SHP77 treated with DMSO at 0.1 percent for 48 hours (cell line): ENCODE measurements at places on chromosomes 5 and 9.

GRCh38 chr5:148626986-148627385 lies 27.3 kb downstream of the HTR4 start:
- DNase-seq: no peak

DNA sequence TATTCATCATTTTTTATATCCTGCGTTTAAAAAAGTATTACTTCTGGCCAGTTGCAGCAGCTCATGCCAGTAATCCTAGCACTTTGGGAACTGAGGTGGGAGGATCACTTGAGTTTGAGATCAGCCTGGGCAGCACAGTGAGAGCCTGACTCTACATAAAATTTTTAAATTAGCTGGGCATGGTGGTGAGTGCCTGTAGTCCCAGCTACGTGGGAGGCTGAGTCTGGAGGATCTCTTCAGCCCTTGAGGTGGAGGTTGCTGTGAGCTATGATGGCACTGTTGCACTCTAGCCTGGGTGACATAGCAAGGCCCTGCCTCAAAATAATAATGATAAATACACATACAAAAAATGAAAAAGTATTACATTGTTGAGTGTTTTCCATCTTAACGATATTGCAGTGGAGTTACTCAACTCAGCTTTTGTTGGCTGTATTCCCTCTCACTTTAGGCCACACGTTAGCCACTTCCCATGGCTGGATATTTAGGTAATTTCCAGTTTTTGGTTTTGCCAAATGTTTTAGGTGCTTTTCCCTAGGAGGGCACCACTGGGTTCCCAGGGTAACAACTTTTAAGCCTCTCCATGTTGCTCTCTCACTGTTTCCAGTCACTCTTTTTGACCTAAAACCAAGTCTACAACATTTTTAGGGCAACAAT lies 20.6 kb downstream of the SHB start:
- DNase-seq: no peak

GRCh38 chr9:107024193-107024592 lies 161.2 kb downstream of the ZNF462 start:
- DNase-seq: no peak

DNA sequence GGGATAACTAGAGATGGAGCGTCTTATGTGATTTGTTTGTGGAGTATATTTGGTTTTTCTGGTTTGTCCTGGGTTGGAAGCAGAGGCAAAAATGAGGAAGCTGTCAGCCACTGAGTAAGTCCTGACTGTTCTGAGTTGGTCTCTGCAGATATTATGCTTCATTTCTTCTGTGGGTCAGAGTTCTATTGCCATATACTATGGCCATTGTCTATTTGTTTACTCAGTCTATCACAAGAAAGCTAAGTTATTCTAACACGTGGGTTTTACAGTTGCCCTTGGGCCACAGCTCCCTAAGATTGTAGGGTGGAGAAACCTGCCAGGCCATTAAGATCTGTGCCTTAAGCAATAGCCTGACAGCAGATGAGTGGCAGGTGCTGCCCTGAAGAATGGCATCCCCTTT lies 3.0 kb upstream of the CTSV start:
- DNase-seq: no peak

DNA sequence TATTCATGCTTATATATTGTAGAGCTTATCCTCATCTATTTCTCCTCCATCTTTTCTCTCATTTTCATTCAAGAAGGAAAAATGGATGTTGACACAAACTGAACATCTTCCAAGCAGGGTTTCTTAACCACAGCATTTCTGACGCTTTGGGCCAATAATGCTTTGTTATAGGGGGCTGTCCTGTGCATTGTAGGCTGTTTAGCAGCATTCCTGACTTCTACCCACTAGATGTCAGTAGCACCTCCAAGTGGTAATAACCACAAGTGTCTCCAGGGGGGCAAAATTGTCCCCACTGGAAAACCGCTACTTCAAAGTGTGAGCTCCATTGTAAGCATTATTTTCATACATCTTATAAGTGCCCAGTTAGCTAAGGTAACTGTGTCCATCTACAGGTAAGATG lies 2.6 kb upstream of the TXNDC8 start:
- DNase-seq: no peak

DNA sequence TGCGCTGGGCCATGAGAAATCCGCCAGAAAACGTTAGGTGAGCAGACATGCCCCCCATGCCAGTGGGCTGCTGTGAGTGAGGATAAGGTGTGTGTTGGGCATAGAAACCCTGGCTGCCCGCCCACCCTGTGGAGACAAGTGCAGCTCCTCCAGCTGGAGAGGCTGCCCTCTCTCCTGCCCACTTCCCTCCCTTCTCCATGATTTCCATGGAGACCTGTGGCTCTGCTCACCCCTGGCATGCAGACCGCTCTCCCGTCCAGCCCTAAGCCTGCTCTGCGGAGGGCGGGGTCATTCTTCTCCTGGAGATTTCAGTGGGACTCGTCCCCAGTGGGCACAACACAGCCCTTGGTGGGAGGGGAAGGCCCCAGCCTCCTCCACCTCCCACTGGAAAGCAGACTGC lies 133.0 kb upstream of the FAM120A start:
- no peak for DNase-seq

DNA sequence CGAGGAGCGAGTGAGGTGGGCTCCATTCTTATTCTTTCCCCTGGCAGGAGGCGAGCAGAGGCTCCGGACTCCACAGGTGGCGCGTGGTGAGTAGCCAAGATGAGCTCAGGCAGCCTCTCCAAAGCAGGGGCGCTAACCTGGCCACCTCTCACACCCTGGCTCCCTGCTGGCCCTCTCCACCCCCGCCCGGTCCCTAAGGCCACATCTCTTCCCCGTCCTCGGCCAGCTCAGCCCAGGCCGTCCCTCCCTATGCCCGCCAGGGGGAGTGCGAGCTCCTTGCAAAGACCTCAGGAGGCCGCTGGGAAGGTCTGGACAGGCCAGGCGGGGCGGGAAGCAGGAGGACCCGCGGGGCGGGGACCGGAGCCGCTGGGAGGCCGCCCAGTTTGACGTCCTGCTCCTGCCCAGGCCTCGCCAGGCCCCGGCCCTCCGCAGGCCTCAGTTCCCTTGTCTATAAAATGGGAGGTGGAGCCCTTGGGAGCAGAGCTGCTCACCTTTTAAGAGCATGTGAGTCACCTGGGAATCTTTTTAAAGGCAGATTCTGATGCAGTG lies 46.3 kb upstream of the GGTA1 start:
- peak; percentile 48 for DNase-seq

DNA sequence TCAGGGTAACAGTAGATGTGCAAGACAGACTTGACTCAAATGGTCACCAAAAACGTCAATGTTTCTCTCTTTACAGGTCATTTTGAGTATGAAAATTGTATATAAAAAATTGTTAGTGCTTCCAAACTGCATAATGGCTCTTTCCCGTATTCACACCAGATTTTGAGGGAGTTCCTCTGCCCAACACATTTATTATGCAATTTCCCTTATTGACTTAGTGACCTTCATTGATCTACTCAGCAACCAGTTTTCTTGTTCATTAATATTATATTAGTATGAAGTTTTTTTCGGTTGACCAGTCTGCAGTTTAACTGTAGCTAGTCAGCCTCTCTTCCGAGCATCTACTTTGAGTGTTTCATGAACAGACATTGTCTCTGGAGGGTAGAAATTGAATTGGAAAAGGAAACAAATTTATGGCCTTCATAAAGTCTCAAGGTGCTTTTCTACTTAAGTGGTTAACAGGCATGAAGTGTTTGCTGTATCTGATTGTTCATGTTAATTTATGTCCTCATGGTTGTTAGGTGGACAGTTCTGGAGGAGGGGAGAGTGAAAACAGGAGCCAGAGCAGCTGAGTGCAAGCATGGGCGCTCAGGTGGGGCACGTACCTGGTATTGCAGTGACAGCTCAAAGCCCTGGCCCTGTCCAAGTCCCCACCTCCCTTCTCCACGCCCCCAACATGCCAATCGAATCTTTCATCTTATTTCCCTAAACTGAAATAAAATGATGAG lies 240.2 kb downstream of the RFK start:
- DNase-seq: no peak

DNA sequence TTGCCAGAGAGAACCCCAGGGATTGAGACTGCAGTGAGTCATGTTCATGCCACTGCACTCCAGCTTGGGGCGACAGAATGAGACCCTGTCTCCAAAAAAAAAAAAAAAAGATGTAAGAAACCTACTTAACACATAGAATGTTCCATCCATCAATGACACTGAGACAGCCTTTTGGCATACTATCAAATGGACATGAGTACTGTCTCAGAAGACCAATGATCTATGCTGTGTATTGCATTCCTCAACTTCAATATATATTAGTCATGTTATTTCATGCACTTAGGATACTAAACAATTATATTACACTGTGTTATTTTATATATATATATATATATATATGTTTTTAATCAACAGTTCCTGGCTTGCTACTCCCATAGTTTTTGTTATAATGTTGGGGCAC lies 57.1 kb upstream of the ANKH start:
- DNase-seq: no peak

- DNase-seq: no peak
Observed at GRCh38 chr9:130498918-130499698, 54.3 kb downstream of the ASS1 start.

DNA sequence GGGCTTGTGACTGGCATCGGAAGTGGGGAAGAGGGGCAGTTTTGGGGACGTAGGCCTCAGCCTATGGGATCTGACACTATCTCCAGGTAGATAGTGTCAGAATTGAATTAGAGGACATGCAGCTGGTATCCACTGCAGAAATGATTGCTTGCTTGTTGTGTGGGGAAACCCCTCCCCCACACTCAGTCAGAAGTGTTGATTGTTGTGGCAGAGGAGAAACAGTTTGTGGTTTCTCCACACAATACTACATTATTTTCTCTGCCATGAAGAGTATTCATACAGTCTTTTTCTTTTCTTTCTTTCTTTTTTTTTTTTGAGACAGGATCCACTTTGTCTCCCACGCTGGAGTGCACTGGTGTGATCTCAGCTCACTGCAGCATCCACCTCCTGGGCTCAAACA lies 113.9 kb downstream of the ARRDC3 start:
- DNase-seq: no peak

- DNase-seq: no peak
Observed at GRCh38 chr9:98380065-98380681, 124.7 kb upstream of the TBC1D2 start.

DNA sequence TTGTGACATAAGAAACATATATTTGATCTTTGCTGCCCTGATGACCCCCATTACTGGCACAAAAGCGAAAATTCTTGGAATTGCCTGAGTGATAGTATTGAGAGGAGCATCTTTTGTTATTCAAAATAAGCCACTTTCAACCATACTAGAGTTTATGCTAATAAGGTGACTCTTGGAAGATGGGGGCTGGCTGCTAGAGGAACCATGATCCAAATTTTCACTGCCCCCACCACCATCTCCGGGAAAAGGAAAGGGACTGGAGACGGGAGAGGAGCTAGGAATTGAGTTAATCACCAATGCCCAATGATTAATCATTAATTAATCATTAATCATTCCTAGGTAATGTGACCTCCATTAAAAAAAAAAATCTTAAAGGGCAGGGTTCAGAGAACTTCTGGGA lies 25.6 kb downstream of the FBXW11 start:
- DNase-seq: no peak

GRCh38 chr5:90477621-90478215 lies 3.1 kb downstream of the POLR3G start:
- DNase-seq: no peak

- DNase-seq: no peak
Observed at GRCh38 chr5:335740-336038, 14.2 kb downstream of the AHRR start.

GRCh38 chr9:131500377-131500776 lies 2.3 kb upstream of the POMT1 start:
- no peak for DNase-seq

GRCh38 chr9:128065907-128066712 lies 1.0 kb downstream of the NAIF1 start:
- DNase-seq: no peak

DNA sequence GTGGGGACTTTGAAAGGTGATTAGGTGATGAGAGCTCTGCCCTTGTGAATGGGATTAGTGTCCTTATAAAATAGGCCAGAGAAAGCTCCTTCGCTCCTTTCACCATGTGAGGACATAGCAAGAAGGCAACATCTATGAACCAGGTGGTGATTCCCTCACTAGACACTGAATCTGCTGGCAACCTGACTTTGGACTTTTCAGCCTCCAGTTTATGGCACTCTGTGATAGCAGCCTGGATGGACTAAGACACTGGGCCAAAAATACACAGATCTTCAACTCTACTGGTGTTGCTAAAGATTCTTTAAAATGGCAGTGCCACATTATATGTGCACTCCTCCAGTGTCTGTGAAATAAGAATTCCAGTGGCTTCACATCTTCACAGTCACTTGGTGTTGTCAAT lies 41.2 kb upstream of the COL15A1 start:
- no peak for DNase-seq

DNA sequence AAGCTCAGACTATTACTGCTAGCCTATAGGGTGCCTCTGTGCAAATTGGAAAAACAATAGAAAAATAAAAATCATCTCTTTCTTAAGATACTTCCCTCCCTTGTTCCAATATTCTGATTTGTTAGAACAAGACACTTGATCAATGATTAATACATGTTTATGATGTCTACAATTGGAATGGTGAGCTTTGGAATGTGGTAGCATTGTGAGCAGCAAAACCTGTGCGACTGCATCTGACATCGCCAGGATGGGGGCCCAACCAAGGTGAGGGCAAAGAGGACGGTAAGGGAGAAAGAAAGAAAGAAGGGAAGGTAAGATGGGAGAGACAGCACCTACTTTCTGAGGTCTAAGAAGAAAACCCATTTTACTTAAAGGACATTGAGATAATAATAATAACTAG lies 183.0 kb upstream of the TRIM32 start:
- no peak for DNase-seq

DNA sequence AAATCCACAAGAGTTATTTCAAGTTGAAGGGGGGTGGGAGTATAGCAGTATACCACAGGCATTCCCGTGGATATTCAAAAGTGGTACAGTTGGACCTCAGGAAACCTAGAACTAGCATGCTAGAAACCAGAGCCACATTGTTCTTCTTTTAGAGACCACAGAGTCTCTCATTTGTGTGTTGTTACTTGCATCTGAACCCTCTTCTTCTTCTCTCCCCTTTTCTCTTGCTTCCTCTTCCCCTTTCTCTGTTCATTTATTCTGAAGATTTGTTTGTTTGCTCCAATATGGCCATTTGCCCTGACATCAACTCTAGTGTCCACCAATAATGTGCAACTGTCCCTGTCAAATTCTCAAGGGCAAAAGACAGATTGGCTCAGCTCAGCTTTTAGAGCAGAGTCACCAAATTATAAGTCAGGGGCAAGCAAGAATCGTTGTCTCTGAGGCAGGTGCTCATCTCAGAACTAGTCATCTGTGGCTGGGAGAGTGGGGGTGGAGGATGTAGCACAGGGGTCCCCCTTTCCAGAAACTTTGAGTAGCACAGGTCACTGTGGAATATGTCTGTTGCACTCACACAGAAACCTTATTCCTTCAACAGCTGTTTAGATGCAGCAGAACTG lies 321.1 kb downstream of the ARRDC3 start:
- no peak for DNase-seq

DNA sequence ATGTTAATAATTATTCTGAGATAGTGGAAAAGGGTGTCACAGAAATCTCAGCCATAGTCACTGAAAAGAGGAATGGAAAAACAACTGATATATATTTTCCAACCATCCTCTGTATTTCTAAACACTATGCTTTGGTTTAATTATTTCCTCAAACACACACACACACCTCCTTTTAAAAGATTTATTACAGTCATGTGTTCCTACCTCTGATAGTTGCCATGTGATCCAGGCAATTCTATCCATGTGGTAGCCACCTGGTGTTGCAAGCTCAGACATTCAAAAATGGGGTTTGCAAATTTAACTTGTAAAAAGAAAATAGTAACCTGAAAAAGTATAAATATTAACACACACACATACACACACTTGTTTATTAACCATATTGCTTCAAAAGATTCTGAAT lies 40.0 kb upstream of the CCNG1 start:
- no peak for DNase-seq
